ENCODE measurements at places on chromosomes 5 and 9.

DNA sequence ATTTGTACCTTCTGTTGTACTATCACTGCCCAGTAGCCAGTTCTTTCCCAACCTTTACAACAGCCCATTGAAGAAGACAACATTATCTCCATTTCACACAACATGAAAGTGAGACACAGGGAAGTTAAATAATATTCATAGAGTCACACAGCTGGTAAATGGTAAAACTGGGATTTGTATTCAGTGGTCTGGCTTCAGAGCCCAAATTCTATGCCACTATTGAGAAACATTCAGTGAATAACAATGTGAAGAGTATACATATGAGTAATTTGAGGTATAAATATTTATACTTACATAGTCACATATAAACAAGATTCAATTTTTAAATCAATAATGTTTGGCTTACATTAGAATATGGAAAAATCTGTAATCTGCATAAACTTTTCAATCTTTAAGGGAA lies 13.8 kb downstream of the SMIM15 start:
- DNase-seq = no peak

GRCh38 chr9:132585954-132586829 lies 3.8 kb downstream of the BARHL1 start:
- no peak for DNase-seq

DNA sequence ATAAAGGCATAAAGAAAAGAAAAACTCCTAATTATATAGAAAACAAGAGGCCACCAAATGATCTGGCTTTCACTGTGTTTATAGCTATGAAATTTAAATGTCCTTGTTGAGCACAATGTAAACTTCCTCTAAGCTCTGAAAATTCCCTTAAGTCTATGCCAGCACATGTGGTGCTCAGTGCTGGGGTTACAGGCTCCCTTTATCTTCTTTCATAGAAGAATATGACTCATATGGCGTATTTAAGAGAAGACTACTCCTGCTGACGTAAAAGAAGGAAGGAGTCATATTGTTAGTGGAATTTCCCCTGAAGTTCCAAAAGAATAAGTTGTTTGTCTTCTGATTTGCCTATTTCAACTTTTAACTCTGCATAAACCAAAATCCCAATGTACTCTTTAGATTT lies 30.4 kb downstream of the RNF145 start:
- peak; percentile 99 for DNase-seq

DNA sequence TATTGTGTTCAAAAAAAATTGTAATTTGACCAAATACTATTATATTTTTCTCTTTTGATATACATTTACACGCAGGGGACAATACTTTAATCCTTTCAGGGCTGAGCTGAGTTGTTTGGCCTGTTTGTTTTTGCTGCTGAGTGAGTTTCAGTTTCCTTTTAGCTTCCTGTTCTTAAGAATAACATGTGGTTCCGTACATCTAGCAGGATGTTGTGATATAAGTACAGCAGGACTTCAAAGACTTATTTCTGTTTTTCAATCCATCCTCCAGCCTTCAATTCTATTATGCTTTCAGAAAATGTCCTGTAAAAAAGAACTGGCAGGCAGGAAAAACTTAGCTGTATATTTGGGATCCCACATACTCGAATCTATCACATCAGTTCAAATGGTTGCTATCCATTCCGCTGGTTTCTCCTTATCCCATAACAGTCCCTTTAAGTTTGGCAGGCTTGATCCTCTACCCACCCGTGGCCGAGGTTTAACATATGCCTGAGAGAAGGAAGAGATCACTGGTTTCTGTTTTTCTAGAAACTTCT lies 1037.3 kb upstream of the ACO1 start:
- peak; percentile 29 for DNase-seq

DNA sequence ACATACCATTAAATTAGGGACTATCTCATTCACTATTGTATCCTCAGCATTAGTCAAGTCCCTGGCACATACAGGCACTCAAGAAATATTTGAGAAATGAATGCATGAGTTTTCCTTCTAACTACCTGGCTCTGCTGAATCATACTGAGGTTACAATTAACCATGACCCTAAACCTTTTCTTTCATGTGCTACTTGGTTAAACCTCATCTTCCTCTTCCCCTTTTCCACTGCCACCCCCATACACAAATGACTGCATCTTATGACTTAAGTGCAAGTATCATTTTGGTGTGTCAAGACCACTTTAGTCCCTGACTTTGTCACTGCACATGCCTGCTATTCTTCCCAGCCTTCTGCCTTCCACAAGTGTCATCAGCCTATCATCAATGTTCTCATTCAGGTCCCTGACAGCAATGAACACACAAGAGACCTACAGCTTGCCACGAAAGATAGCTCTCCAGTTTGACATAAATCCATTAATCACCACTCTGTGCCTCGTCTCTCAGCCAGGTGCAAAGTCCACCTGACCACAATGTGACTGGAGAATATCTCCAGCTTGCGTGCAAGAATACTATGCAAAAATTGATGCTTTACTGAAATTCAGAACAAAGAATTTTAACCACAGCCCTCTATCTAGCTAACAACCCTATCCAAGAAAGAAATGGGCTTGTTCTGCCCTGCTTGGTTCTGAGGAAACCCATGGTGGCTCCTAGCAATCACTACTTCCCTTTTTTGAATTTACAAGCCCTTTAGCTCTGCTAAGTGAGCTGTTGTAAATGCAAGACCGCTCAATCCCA lies 74.5 kb downstream of the MAPKAP1 start:
- DNase-seq = peak; percentile 46

DNA sequence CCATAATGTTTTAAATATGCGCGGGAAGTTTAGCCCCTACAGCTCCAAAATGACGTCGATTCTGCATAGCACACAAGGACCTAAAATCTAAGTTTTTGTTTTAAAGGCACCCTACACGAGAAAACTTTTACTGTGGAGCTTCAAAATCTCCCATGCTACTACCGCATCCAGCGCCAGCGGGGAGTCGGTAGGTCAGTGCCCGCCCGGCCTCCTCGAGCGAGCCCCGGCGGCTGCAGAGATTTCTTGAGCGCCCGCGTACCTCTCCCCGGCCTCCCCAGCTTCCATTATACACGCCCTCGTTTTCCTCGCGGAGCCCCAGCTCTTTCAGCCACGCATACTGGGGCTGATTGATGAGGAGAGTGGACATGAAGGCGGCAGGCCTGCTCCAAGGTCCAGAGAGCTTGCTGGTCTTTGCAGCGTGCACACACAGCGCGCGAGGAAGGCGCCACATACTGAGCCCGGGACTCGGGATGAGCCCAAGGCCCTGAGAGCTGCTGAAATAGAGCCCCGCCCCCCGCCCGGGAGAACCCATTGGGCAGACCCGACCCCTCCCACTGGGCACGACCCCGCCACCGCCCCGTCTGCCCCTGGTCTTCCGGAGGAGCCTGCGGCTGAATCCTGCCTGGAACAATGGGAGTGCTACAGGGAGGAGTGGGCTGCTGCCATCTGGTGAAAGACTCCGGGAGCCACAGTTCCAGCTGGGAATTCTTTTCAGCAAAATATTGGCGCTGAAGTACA lies at the start of gene ALDH7A1:
ALDH7A1 (minus strand) TSS at position 472 of the 738 bp plus-strand sequence; CDS start at position 451, 21 bp downstream.
- peak; percentile 93 for DNase-seq

DNA sequence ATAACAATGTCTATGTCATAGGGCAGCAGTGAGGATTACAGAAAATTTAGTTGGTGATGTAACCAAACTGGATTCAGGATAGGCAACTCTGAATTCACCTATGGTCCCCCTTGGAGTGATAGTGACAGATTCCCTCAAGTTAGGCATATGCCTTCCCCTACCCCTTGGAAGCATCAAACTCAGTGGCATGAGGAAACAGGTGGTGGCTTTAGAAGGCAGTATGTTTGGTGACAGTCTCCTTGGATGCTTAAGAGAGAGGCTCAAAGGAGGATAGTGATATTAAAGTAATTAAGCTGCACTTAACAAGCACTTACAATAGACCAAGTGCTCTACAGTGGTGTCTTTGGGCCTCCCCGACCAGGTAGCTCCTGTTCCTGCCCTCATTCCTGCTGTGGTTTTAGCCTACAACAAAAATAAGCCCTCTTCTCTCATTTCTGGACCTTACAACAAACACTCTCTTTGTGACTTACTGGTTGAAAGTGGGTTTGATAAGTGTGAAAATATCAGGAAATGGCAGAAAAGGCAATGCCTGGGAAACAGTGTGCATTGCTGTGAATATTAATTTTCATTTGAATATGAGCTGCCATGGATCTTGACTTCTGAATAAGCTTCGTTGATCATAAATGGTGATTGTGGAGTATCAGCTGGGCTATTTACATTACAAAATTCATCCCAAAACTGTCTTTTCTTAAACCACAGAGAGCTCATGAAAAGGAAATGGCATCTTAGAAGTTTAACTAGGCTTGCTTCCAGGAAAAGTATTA lies 29.2 kb downstream of the NR4A3 start:
- no peak for DNase-seq

DNA sequence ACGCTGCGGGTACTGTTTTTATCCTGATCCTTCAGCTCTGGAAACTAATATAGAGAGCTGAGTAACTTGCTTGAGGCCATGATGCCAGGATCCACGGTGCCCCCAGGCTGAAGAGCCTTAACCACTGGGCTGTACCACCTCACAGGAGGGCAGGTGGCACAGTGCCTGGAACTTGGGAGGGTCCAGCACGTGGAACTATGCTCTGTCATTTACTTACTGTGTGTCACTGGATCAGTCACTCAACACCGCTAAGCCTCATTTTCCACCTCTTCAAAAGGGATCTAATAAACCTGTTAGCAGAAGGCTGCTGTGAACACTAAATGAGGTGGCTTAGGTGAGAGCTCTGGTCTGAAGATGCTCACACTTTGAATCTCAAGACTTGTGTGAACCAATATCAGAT lies 29.6 kb downstream of the KCNIP1 start:
- no peak for DNase-seq

GRCh38 chr5:119315516-119315949 lies 40.3 kb upstream of the TNFAIP8 start:
- peak; percentile 14 for DNase-seq
